ENCODE measurements at places on chromosomes 12 and 14. TPM values are rescaled to one million over a fixed set of nuclear protein-coding genes. Genes with fewer than 3 reads are reported as not detected.

Gene CD69
- total RNA-seq = 28.5 TPM

Gene CACNA2D4
- total RNA-seq = 2.2 TPM

GRCh38 chr12:120739821-120740613, 14.4 kb downstream of the ACADS start:
- no peak overlapping the region for H3K27ac ChIP-seq
- no peaks in the 10 kb centered on the region for H3K4me1 ChIP-seq
- no peaks in the 10 kb centered on the region for H3K27me3 ChIP-seq
- no peaks in the 10 kb centered on the region for H3K36me3 ChIP-seq

GRCh38 chr14:67515386-67516079, 17.6 kb upstream of the PLEKHH1 start:
- H3K27ac ChIP-seq = peak overlapping the region; percentile 68
- peaks cover 16% of the 10 kb centered on the region for H3K4me1 ChIP-seq
- H3K4me3 ChIP-seq = peak overlapping the region; percentile 86
- H3K36me3 ChIP-seq = no peaks in the 10 kb centered on the region
- no peaks in the 10 kb centered on the region for H3K27me3 ChIP-seq
- no peak for DNase-seq

GRCh38 chr12:47718531-47718930, 6.8 kb downstream of the ENDOU start:
- no peaks in the 10 kb centered on the region for H3K27me3 ChIP-seq
- H3K27ac ChIP-seq = peak overlapping the region; percentile 86
- no peaks in the 10 kb centered on the region for H3K36me3 ChIP-seq
- DNase-seq = no peak
- H3K4me3 ChIP-seq = no peak overlapping the region
- H3K4me1 ChIP-seq = peaks cover 44% of the 10 kb centered on the region

DNA sequence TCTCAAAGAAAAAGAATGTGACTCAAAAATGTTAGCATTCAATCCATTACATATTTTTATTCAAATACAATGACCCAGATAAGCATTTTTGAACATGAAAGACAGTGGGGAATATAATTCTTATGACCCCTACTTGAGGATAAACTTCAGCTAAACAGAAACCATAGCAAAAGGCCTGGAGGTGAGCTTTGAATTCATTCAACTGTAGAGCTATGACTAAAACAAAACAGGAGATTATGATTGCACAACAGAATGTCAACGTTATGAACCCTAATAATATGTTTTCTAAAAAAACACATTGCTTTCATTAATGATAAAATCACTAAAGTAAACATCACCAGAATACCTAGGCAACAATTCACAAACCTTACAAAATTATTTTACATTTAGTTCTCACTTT, 27.8 kb downstream of the EFCAB11 start:
- no peaks in the 10 kb centered on the region for H3K4me1 ChIP-seq
- no peaks in the 10 kb centered on the region for H3K36me3 ChIP-seq
- no peak overlapping the region for H3K27ac ChIP-seq
- no peak for DNase-seq
- H3K27me3 ChIP-seq = no peaks in the 10 kb centered on the region

Measured in vagina (tissue), 2 donors.